Dermis microvascular lymphatic vessel endothelial cell (primary cell): ENCODE measurements at places on chromosomes 5 and 9. TPM values are rescaled to one million over a fixed set of nuclear protein-coding genes. Genes with fewer than 3 reads are reported as not detected.

GRCh38 chr5:149365418-149365817 is 7.6 kb downstream of the PCYOX1L start:
- DNase-seq = no peak

DNA sequence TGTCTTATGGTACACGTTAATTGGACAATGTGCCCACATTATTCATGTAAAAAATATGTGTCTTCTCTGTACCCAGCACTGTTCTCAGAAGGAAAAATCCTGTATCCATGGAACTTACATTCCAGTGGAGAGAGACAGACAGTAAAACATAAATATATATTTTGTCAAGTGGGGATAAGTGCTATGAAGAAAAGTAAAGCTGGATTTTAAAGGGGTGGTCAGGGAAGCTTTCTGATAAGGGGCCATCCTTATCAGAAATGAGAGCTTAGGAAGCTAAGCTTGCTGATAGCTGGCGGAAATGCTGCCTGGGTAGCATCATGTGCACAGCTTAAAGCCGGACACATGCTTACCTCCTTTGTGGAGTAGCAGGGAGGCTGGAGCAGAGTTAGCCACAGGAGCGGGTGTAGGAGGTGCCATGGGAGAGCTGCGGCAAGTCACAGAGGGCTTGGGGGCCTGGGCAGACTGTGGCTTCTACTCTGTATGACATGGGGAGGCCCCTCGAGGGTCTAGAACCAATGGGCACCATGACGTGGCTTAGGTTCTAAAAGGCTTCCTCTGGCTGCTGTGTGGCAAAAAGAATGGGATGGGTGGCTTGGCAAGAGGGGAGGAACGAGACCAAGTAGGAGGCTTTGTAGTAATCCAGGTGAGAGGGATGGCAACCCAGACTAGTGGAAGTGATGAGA is 141.7 kb downstream of the FGF1 start:
- DNase-seq = no peak

The EPB41L4A gene
- total RNA-seq = 17.8 and 27.6 TPM in 2 replicates

DNA sequence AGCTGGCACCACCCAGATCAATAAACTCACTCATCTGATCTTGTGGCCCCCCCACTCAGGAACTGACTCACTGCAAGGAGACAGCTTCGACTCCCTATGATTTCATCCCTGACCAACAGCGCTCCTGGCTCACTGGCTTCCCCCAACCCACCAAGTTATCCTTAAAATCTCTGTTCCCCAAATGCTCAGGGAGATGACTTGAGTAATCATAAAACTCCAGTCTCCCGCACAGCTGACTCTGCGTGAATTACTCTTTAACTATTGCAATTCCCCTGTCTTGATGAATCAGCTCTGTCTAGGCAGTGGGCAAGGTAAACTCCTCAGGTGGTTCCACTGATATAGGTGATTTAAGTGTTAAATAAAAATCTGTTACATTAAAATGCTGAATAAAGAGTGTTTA is 1.9 kb upstream of the TRIM32 start:
- DNase-seq = no peak

GRCh38 chr5:141711687-141712086 is 29.7 kb upstream of the ARAP3 start:
- no peak for DNase-seq

- no peak for DNase-seq
Observed at GRCh38 chr5:142806841-142807267, 36.7 kb downstream of the ARHGAP26 start.

DNA sequence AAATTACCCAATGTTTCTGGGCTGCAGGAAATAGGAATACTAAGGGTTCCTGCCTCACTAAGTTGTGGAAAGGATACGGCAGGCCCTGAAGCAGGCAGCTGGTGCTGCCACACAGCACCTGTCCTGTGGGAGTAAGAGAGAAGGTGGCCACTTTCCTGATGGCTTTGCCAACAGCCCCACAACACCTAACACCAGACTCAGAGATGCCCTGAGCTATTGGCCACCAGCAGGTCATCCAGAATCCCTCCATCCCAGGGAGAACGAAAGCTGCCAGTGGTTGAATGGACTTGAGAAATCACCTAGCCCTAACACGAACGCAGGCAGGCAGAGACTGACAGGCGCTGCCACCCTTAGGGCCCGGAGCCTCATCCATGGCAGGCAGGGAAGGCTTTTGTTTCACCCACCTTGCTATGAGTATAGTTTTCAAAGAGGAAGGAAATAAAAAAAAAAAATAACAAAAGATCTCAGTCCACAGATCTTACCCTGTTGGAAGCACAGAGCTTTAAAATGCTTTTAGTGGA is 82.2 kb downstream of the DCP2 start:
- DNase-seq = no peak

The GLRA1 gene
- not detected in 2 replicates for total RNA-seq

The SV2C gene
- total RNA-seq = under 0.01 TPM in 1 of 2 replicates, not detected in the other

DNA sequence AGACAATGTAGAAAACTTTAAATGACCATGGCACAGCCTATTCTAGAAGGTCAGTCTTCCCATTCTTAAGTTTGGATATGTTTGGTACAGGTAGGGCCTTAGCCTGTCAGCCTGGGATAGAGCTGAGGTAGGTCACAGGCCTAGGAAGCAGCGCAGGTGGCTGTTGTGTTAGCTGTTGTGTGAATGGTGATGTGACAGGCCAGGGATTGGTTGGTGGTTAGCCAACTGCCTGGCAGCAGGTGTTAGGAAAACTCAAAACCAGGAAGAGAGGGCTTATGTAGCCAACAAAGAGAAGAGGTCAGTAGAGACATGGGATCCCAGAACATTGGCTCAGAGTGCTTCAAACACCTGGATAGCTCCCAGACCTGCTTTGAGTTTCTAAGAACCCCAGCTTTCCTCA is 84.2 kb downstream of the FBXO38 start:
- no peak for DNase-seq

The OR2V2 gene
- total RNA-seq = not detected in 2 replicates

DNA sequence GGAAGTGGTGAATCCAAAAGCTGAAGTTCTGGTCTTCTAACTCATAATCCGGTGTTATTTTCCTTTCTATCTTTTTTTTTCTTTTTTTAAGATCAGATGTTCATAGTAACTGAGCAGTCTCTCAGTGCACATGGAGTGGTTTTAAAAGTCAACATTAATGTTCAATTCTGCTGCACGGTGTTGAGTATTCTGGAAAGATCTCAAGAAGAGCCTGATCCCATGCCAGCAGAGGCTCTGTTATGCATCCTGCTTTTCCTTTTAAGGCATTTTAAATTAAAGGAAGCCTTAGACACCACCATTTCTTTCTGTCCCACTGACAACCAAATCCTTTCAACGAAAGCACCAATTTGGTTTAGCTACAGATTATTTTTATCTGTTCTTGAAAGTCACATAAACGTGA is 33.4 kb downstream of the SEMA5A start:
- DNase-seq = no peak

GRCh38 chr9:127492616-127493015 is 41.3 kb downstream of the LRSAM1 start:
- no peak for DNase-seq

The GRM6 gene
- not detected in 2 replicates for total RNA-seq

- DNase-seq = no peak
Observed at GRCh38 chr5:167861129-167861927, 430.1 kb upstream of the WWC1 start.

- DNase-seq = no peak
Observed at GRCh38 chr5:80094236-80094738, 59.1 kb downstream of the THBS4 start.

- no peak for DNase-seq
Observed at GRCh38 chr5:54480296-54480695, 24.8 kb downstream of the HSPB3 start.

DNA sequence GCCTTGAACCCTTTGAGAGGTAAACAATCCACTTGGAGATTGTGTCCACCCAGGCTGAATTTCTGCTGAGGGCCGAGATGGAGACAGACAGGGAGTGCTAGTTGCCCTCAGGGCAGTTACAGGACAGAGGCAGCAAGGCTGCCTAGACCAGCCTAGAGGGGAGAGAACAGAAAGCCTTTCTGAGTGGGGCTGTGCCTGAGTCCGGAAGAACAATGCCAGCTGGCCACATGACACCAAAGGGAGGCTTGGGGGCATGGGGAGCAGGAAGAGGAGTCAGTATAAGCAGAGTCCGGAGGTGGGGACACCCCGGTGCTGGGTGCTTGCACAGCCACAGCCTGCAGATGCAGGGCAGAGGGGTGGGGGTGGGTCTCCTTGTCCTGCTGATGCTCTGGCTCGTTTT is 145.7 kb downstream of the CFAP90 start:
- DNase-seq = no peak

GRCh38 chr9:135040892-135041291 is 46.6 kb upstream of the OLFM1 start:
- DNase-seq = no peak

DNA sequence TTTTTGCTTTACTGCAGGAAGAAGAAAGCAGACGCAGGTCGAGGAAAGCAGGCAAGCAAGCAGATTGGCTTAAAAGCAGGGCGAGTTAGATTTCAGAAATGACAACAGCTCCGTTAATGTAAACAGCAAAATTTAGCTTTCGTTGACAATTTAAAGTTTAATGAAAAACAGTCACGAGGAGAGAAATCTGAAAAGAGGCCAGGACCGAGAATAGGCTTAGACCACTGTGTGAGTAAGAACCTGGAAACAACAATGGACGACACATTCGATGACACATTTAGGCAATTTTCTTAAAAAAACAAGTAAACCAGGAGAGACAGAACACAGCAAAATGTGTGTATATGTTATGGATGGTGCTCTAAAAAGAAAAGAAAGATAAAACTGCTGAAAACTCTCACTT is 155.3 kb downstream of the ISOC1 start:
- DNase-seq = no peak

The INSL6 gene
- total RNA-seq = not detected in 2 replicates

DNA sequence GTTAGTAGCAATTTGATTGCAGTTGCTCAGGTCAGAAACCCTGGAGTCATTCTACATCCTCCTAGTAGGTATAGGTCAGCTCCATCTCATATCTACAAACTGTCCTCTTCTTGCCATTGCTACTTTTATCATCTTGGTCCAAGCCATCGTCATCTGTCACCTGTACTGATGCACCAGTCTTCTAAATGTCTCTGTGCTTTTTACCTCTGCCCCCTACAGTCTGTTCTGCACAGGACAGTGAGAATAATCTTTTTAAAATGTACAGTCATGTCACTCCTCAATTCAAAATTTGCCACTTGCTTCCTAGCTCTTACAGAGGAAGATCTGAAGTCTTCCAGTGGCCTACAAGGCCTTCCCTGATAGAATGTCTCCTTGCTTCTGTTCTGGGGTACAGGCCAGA is 6.8 kb downstream of the NNT start:
- peak; percentile 11 for DNase-seq

DNA sequence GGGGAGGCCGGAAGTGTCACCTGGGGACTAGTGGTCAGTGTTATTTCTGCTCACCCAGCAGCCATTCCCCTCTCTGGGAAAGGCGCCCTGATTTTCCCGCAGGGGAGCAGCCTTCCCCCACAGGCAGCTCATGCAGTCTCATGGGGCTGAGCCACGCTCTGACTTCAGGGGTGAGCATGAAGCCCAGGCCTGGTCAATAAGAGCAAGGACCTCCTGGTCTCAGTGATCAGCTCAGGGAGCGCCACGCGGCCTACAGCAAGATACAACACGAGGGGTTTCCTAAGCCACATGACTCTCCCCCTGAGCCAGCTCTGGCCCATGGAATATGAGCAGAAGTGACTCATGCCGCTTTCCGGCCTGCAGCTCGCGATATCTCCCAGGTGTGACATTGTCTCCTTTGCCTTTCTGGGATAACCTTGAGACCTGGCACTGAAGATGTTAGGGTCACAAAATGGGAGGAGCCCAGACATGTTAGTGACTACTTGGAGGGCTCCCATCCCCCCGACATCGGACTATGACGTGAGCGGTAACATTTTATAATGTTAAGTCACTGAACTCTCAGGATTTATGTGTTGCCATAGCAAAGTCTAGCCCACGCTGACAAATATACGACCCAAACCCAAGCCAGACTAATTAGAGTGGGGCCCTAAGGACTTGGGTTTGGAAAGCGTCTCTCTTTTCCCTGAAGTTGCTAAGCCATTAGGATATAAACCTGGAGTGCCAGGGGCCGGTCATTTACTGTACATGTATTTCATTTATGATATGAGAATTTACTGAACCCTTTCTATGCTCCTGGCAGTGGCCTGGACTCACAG is 46.5 kb upstream of the GFPT2 start:
- DNase-seq = no peak

The SPATA31D4 gene
- not detected in 2 replicates for total RNA-seq

The ZNF483 gene
- total RNA-seq = 1.6 and 1.8 TPM in 2 replicates

- DNase-seq = no peak
Observed at GRCh38 chr9:88219601-88220000, 81.3 kb upstream of the SPATA31C2 start.

- DNase-seq = no peak
Observed at GRCh38 chr9:123912167-123912897, 17.6 kb downstream of the DENND1A start.

- DNase-seq = no peak
Observed at GRCh38 chr5:120298981-120299380, 165.1 kb upstream of the PRR16 start.

The UNC5A gene
- total RNA-seq = 0.26 and 0.63 TPM in 2 replicates

- DNase-seq = no peak
Observed at GRCh38 chr5:100654895-100655294, 119.7 kb downstream of the FAM174A start.

GRCh38 chr5:55364537-55365055 is 56.8 kb downstream of the MTREX start:
- no peak for DNase-seq

- no peak for DNase-seq
Observed at GRCh38 chr5:122362361-122362760, 50.3 kb downstream of the SNCAIP start.

DNA sequence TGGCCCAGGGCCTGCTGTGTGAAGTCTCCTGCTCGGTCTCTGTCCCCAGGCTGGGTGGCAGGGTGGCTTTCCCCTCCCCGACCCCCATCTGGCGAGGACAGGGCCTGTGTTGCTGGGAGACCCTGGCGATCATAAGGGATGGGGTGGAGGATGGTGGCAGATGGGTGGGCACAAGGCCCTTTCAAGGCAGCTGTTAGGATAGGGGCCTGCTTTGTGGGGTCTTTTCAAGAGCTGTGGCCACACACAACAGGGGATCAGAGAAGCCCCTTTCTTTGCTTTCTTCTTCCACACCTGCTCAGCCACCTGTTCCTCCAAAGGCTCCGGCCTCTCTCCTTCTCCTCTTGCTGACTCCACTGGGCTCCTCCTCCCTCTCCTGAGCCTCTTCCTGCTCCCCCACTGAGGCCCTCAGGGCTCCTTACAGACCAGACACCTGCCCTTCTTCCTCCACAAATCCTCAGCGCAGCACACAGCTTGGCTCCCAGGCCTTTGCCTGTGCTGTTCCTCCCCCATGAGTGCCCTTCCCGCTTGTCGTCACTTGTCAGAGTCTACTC is 15.0 kb upstream of the NEURL1B start:
- no peak for DNase-seq
